GM12878 (cell line): ENCODE measurements at places on chromosomes 3 and 15. TPM values are rescaled to one million over a fixed set of nuclear protein-coding genes. Genes with fewer than 3 reads are reported as not detected.

INSYN1 gene
- not detected in 2 replicates for total RNA-seq

C15orf40 gene
- 20.7 and 21.3 TPM in 2 replicates for total RNA-seq

CAPN3 gene
- 2.4 and 3.2 TPM in 2 replicates for total RNA-seq

CAMP gene
- total RNA-seq = 7.5 and 7.8 TPM in 2 replicates

LHFPL4 gene
- total RNA-seq = not detected in 2 replicates

FAM43A gene
- 4.2 and 5.0 TPM in 2 replicates for total RNA-seq

CAMK1 gene
- 0.61 and 0.64 TPM in 2 replicates for total RNA-seq

ZCWPW2 gene
- total RNA-seq = not detected in 2 replicates
